ENCODE measurements at places on chromosomes 3 and 15.

GRCh38 chr3:154766765-154767503 is 313.2 kb upstream of the MME start:
- DNase-seq: no peak

- peak; percentile 24 for DNase-seq
Observed at GRCh38 chr3:196868297-196868661, 559 bp downstream of the SENP5 start.

- DNase-seq: no peak
Observed at GRCh38 chr15:95857758-95858157, 472.7 kb upstream of the NR2F2 start.

- no peak for DNase-seq
Observed at GRCh38 chr3:82085356-82085755, 323.9 kb upstream of the GBE1 start.

DNA sequence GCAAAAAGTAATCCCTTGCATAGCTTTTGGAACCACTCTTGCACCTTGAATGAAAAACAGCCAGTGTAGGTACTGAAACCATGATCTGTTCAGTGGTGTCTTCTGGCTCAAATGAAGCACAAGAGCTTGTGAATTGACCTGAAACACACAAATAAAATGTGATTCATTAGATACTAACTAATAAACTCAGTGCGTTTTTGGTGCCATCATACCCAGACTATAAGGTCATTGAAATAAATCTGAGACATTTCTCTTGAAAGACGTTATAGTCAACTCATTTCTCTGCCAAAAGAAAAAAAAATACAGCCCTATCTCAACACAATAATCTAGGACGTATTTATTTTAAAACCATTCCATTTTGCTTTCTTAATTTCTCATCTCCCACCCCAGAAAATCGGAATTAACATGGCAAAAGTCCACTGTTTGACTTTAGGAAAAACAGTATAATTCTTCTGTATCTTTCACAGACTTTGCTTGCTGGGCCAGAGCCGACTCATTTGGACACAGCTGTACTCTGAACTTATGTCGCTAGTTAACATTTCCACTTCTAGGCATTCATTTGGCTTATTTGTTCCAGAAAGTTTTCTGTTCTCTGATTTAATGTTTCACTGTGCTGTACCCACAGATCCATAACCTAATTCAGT is 284.9 kb upstream of the TBL1XR1 start:
- DNase-seq: no peak

DNA sequence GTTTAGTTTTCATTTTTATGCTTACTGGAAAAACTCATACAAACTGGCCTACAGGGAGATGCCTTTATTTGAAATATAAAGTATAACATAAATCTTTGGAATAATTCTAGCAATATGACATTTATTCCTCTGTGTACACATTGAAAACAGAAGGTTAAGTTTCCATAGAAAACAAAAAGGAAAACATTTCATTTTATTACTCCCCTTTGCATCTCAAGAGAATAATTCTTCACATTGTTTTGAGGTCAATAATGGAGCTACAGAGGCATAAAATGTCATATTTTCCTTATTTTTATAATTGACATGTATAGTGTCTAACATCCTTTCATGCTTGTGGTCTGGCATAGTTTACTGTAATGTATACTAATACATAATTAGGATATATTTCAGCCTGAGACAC is 187.6 kb upstream of the AGTR1 start:
- no peak for DNase-seq

DNA sequence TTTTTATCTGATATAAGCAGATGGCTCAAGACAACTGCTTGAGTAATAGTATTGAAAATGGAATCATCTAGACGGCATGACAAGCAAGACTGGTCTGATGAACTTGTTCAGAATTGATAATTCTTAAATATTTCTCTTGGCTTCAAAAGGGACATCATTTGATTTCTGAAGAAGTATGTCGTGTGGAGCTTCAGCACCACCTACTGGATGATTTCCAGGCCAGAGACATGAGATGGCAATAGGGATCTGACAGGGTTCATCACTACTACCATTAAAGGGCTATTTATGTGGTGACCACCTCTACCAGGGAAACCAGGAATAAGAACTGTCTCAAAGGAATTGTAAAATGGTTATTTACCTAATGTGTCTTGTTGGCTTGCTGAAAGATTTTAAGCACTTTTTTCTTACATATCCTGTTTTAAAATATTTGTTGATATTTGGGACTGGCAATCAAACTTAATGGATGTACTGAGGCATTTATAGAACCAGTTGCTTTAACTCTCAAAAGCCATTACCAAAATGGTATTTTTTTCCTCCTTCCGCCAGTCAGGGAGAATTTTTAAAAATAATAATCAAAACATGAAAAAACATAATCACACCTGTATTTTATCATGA is 99.5 kb upstream of the FAM98B start:
- DNase-seq: peak; percentile 8

GRCh38 chr3:58628823-58629562 is 37.6 kb downstream of the FAM3D start:
- DNase-seq: no peak

DNA sequence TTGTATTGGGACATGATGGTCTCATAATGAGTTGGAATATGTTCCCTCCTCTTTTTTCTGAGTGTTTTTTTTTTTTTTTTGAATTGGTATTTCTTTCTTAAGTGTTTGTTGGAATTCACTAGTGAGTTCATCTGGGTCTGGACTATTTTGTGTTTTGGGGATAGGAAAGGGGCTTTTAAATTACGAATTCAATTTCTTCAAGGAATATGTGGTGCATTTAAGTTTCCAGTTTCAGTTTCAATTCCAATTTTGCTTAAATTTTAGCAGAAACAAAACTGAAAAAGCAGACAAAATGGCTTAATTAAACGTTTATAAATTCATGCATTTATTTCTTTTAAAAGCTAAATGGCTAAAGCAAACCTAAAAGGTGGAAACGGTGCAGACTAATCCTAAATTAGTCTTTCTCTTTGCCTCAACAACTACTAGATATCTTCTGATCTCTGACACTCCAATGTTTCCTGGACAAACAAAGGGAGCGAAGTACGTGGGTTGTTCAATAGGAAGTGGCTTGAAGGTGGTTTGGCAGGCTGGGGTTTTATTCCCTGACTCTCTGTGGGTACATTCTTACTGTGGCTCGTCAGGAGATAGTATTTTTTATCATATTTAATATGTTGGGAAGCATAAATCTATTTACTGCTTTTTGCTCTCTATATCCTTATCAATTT is 50.0 kb upstream of the CORO2B start:
- peak; percentile 4 for DNase-seq

DNA sequence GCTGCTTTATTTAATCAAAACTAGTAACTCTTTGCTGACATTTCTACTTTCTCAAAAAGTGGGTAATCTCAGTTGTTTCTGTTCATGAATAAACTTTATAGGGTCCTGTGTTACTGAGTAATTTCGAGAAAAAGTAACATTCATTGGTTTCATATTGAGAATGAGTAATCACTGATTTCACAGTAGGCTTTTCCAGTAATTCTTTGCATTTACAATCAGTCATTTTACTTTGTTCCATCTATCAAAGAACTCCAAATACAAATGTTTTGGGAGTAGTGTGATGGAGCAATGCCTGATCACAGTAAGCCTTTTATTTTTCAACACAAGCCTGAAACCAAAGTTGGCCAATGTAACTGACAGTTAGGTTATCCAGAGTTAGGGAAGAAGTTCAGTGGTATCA is 353.6 kb downstream of the ULK4 start:
- no peak for DNase-seq

GRCh38 chr3:175511219-175511785 is 652.2 kb downstream of the NAALADL2 start:
- no peak for DNase-seq

DNA sequence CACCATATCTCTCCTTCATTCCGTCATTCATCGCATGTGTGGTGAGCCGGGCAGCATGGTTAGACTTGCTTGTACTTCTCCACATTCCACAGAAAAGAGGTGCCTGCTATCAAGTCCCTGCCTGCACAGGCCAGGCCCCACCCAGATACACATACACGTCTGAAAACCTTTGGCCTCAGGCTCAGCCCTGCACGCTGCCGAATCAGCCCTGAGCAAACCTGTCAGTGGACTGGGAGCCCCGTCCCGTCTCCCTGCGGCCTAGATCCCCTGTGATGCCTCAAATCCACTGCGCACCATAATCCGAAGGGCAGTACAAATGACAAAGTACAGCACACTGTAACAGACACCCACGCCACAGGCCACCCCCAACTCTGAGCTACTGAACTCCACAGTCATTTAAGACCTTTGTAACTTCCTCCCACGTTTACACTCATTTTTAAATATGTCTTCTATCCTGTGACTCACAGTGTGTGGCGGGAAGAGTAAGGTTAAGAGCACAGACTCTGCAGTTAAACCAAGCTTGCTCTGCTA is 67.1 kb downstream of the MB21D2 start:
- peak; percentile 77 for DNase-seq

GRCh38 chr15:63401078-63401477 is 19.4 kb upstream of the CA12 start:
- DNase-seq: peak; percentile 45

DNA sequence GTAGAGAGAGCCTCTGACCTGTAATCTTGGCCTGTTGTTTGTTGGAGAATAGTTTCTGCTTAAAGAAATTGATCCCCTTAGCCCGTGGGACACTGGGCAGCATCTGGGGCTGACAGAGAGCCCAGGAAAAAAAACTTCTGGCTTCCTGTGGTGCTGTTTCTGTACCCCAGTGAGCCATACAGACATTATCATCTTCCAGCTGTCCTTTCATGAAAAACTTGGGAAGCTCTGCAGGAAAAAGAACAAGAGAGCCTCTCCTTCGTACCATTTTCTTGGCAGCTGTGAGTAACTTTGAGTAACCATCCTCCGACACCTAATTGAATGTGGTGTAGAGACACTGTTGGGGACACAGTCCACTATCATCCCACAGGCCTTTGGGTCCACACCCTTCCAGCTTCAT is 333.0 kb downstream of the SHQ1 start:
- DNase-seq: no peak

- no peak for DNase-seq
Observed at GRCh38 chr3:147538034-147538433, 128.9 kb downstream of the ZIC1 start.

DNA sequence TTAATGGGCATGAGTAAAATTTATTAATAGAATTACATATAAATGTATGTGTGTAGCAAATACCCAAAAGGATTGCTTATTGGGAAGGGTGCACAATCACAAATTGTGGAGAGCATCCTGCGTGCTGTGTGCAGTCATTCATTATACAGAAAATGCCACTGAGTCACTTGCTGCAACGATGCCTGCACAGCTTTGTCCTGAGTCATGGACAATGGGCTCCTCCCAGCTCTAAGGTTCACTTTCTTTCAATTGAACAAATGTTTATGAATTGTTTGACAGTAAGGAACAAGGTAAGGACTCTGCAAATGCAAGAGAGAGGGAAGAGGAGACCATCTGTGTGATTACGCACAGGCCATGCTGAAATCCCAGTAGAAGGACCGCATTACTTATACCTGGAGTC is 18.7 kb downstream of the CFAP161 start:
- DNase-seq: no peak

GRCh38 chr3:46905661-46906451 is 28.3 kb downstream of the PTH1R start:
- DNase-seq: no peak

- no peak for DNase-seq
Observed at GRCh38 chr15:91576096-91576495, 277.4 kb upstream of the SLCO3A1 start.

DNA sequence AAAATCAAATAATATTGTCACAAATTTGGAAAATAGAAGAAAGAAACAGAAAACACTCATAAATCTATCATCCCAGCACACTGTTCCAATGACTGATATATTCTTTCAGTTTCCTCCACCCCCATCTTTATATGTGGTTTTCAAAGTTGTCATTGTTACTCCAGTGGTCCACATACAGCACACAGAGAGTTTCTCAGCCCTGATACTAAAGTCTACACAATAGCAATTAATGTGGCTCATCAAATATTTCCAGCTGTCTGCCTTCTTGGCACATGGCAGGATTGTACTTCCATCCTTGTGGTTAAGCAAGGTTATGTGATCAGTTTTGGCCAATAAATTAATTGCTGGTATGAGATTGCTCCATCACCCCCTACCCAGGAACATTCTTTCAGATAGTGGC is 221.7 kb downstream of the PDCD6IP start:
- DNase-seq: no peak

- DNase-seq: peak; percentile 74
Observed at GRCh38 chr3:46208167-46208704, at the start of gene CCR1. TSS of gene CCR1 (minus strand) at chr3:46208313. CDS start at chr3:46204313, 4,000 bp downstream.

GRCh38 chr3:100160521-100160920 is 46.2 kb upstream of the FILIP1L start:
- DNase-seq: no peak

DNA sequence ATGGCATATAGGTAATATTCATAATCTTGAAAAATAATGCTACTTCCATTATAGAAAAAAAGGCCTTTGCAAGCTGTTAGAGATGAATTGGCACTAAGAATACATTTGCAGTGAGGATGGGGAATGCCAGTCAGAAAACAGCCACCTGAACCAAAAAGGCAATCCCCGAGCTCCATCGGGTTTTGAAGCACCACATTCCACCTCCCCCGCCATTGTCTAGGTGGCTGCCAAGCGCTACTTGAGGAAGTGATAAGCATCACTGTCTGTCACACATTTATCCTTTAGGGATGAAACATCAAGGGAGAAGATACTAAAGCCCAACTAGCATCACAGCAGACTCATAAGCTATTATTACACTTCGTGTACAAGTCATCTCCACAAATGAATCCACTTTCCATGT is 112.8 kb downstream of the OSBPL10 start:
- no peak for DNase-seq

GRCh38 chr3:59381282-59381681 is 331.5 kb upstream of the CFAP20DC start:
- no peak for DNase-seq

DNA sequence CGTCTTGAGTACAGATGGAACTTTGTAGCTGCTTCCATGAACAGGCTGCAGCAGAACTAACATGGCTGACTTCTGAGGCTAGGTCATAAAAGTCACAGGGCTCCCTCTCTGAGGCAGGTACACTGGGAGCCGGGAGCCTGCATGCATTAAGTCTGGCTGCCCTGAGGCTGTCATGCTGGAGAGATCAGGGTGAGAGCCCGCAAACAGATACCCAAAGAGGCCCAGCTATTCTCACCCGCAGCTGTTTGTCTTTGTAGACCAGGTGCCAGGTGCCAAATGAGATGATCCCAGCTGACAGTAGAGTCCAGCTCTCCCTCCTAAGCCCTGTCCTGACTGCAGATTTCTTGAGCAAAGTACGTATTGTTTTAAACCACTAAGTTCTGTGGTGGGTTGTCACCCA is 8.6 kb upstream of the SLCO3A1 start:
- no peak for DNase-seq
